Posterior cingulate gyrus (tissue), 11 donors: ENCODE measurements at places on chromosomes 7 and 10.

DNA sequence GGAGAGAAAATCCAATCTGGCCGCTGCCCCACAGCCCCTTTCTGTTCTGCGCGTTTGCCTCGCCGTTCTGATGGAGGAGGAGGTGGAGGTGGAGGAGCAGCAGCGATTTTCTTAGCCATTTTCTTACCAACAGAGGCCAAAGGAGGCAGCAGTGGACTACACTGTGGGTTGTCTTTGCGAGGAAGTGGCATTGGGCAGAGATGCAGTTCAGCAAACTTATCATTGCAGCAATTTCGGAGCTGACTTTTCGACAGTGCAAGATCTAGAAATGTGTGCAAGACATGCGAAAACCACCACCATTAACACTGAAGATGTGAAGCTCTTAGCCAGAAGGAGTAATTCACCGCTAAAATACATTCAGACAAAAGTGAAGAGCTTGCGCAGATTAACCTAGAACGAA, 1.9 kb upstream of the ARL4A start:
- DNase-seq, result no peak

GRCh38 chr7:73773700-73774517, 3.8 kb upstream of the CLDN3 start:
- DNase-seq, result no peak

GRCh38 chr10:79106256-79107050, 37.7 kb downstream of the ZMIZ1 start:
- no peak for DNase-seq

- peak; percentile 19 for DNase-seq
Measured at GRCh38 chr10:132543916-132544743, 6.5 kb downstream of the INPP5A start.

DNA sequence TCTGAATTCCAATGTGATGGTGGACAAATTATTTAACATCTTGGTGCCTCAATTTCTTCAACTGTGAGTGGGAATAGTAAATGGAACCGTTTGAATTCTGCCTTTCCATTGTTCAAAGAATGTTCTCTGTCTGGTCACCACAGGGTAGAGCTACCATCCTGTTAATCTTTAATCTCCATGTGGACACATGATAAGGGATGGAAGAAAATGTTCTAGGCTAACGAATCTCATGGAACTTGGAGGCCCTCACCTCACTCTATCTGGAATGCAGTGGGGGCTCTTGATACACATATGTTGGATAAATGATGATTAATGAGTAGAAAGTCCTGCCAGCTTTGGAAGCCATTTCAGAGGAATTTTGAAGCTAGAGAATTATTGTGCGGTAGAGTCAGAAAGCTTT, 118.5 kb upstream of the HABP2 start:
- DNase-seq, result no peak
